H7 (cell line): ENCODE measurements at places on chromosomes 1 and 21. TPM values are rescaled to one million over a fixed set of nuclear protein-coding genes. Genes with fewer than 3 reads are reported as not detected.

Gene FCRL2
- total RNA-seq: not detected in 2 replicates

Gene ADGRL4
- total RNA-seq: 0.07 TPM in 1 of 2 replicates, not detected in the other

Gene DVL1
- total RNA-seq: 189 and 191 TPM in 2 replicates

Gene PLXNA2
- 1.8 and 5.3 TPM in 2 replicates for total RNA-seq

Gene CHML
- total RNA-seq: 30.4 and 47.0 TPM in 2 replicates

Gene NBPF9
- 5.5 and 6.8 TPM in 2 replicates for total RNA-seq

Gene USP1
- 58.1 and 78.1 TPM in 2 replicates for total RNA-seq

Gene BROX
- 44.5 and 59.6 TPM in 2 replicates for total RNA-seq

Gene KCNJ6
- not detected in 2 replicates for total RNA-seq

DNA sequence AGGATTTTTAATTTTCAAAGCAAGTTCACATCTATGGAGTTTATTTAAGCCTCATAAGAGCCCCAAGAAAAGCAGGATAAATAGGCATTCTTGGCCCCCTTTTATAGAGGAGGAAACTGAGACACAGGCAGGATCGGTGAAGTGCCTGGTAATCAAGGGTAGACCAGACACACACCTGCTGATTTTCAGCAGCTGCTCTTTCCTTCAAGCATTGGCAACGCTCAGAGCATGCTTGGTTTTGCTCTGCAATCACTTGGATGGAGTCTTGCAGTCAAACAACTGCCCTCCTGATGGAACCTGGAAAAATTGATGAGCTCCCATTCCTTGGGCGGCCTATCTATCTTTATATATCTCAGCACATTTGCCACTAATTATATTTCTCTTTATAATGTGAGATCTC is 478.9 kb upstream of the CAMK1G start:
- no peak for DNase-seq

- DNase-seq: peak; percentile 98
These were observed at the start of gene SLC39A1 for GRCh38 chr1:153963030-153963849. TSS of gene SLC39A1 (minus strand) at chr1:153963537. CDS start at chr1:153962715, 822 bp downstream.

DNA sequence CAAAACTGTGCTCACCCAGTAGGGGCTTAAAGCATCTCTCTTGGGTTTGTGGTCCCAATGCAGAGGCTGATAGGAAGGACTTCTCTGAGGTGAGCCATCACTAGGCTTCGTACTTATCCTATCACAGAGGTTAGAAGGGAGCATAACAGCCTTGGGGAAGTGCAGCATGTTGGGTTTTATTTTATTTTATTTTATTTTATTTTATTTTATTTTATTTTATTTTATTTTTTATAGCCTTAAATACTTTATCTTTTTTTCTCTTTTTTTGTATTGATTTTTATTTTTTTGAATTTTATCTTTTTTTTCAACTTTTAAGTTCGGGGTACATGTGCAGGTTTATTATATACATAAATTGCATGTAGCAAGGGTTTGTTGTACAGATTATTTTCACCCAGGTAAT is 48.9 kb upstream of the LPGAT1 start:
- no peak for DNase-seq

DNA sequence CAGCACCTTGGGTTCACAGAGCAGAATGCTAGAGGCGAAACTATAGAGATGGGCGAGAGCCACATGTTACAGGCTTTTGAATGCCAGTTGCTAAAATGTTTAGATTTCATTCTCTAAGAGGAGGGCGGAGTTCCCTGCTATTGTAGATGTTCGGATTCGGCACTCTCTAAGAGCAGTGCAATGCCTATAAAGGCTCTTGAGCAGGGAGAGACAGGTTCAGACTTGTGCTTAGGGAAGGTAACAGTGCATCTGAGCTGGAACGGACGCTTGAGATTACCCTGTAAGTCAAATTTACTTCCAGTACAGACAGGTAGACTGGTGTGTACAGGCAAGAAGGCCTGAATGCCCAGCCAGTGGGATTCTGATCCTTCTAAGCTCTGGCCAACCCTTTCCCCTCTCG is 15.3 kb downstream of the LURAP1 start:
- DNase-seq: no peak

DNA sequence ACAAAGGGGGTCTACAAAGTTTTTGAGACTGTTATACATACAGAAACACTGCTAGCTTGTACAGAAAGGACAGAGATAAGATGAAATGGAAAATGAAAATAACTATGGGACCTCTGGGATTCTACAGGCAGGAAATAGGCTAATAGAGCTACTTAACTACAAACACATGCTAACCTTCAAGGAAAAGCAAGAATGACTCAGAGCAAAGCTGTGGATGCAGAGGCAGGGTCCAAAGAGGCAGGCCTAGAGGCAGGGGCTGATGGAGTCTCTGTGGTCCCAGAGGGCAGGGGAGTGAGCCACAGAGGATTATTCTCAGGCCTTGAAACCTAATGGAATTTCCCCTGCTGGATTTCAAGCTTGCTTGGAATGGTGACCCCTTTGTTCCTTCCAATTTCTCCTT is 18.7 kb upstream of the GOLT1A start:
- no peak for DNase-seq

DNA sequence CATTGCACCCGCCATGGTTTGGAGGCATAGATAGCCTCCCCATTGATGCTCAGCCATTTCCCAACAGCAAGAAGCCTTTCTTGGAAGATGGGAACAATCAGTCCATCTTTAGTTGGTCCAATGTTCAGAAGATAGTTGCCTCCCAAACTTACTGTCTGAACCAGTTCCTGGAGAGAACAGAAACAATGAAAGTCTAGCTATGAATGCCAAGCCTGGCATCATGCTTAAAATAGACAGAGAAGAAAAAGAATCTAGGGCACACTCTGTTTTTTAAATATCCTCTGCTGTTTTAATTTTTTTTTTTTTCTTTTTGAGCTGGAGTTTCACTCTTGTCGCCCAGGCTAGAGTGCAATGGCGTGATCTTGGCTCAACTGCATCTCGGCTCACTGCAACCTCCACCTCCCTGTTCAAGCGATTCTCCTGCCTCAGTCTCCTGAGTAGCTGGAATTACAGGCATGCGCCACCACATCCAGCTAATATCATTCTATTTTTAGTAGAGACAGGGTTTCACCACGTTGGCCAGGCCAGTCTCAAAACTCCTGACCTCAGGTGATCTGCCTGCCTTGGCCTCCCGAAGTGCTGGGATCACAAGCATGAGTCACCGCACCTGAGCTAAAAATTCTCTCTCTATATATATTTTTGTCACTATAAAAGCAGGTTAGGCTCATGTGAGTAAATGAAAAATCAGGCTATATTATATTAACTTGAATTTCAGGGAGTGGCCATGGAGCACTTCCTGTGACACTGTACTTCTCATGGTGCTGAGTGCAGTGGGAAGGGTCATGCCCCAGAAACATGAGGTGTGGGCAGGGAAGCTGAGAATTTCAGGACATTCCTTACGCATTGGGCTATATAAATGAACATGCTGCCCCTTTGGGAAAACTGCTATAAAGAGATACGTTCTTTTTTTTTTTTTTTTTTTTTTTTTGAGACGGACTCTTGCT is 19.1 kb downstream of the FUCA1 start:
- no peak for DNase-seq

DNA sequence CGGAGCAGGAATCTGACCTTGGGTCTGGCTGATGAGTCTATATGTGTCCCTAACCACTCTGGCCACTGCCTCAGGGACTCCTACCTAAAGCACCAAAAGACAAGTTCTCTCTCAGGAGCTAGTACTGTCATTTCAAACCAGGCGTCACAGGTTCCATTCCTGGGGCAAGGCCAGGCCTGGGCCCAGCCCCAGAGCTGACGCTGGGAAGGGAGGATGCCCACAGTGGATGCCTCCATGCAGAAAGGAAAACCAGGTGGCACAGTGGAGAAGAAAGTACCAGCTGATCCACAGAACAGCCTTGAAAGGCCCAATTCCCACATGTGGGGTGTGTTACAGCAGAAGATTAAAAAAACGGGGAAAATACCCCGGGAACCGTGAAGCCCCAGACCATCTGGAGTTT is 77.4 kb downstream of the DMRTB1 start:
- DNase-seq: no peak

DNA sequence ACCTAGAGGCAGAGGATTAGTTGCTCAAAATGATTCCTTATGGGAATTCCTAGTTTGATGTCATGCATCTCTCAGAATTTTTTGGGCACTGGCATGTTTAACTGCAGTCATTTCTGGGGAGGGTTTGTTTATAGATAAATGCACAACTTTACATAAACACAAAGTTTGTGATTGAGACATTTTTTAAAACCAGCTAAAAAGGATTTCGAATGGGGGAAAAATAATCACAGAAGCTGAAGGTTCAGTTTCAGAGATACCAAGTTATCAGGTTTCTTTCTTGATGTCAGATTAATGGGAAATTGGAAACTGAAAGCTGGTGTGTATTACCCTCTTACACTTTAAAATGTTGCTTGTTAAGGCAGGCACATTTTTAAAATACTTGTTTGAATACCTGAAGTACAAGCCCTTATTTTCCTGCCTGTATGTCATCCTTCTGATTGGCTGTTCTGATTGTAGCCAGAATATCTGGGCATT is 72.1 kb downstream of the DISP1 start:
- DNase-seq: no peak

- DNase-seq: no peak
These were observed 26.4 kb downstream of the SPATA21 start for GRCh38 chr1:16410803-16411202.

- peak; percentile 80 for DNase-seq
These were observed 16.7 kb downstream of the AMPD2 start for GRCh38 chr1:109636201-109636952.

GRCh38 chr1:116521186-116521585 is 49.6 kb downstream of the CD58 start:
- DNase-seq: no peak

DNA sequence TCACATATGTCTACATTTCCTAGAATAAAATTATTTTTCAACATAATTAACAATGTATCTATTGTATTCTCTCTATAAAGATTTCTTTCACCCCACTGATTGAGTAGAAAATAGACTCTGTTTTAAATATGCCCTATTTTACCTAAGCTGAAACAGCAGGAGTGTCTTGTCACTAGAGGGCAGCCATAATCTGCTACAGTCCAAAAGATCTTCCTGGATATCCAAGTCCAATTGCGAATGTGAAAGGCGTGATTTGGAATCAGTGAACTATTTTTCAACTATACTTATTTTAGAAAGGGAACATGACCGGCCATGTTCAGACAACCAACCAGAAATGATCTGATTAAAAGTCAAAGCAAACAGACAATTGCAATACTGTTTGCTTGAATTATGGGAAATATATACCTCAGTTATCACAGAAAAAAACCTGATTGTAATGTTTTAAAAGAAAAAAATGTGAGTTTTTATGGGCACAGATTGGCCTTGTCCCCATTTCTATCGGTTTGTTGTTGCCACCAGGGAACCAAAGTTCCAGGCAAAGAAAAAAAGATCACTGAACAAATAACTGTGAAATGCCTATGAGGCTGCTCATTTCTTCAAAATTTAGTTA is 1211.0 kb upstream of the ADGRL4 start:
- peak; percentile 14 for DNase-seq
